Heart right ventricle (tissue), 16 donors: ENCODE measurements at places on chromosomes 7 and 10. TPM values are rescaled to one million over a fixed set of nuclear protein-coding genes. Genes with fewer than 3 reads are reported as not detected.

CASP2 gene
- 12.2 TPM for total RNA-seq

AGBL3 gene
- 2.6 TPM for total RNA-seq

FKBP6 gene
- not detected for total RNA-seq

GRCh38 chr10:90167174-90168064 is 466.0 kb downstream of the KIF20B start:
- no peaks in the 10 kb centered on the region for H3K4me1 ChIP-seq
- H3K27ac ChIP-seq: no peak overlapping the region
- no peak overlapping the region for H3K4me3 ChIP-seq
- DNase-seq: no peak

GRCh38 chr10:77604941-77605351 is 32.7 kb downstream of the KCNMA1 start:
- no peak overlapping the region for H3K27ac ChIP-seq
- no peak for DNase-seq
- no peak overlapping the region for H3K4me3 ChIP-seq
- no peaks in the 10 kb centered on the region for H3K36me3 ChIP-seq
- no peaks in the 10 kb centered on the region for H3K4me1 ChIP-seq

DNA sequence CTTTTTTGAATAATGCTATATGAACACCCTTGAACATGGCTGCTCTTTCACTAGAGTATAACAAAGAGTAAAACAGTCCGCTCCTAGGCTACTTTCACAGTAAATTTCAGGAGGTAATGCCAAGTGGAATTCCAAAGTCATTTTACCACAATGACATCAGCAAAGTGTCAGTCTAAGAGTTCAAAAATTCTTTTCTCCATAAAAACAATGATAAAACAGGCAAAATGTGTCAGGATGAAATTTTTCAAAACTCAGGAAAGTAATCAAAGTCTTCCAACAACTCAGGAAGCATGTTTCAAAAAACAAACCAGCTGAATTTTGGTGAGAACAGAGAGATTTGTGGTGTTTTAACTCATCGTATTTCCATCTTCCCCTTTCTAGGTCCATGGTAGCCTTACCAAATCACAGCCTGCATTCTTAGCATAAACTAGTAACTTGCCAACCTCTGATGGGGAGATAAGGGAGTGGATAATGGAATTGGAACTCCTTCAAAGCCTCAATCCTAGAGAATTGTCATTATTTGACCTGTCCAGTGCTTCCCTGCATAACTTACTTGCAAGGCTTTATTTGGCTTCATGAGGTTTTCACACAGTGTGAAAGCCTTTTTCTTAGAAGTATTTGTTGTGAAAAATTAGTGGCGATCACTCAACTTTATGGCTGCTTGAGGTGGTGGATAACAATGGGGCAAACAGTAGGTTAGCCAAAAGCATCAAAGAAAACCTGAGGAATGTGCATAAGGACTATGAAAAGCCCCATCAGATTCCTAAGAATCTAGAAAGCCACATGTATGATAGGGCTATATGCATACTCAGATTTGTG is 302.7 kb downstream of the HDAC9 start:
- no peaks in the 10 kb centered on the region for H3K27me3 ChIP-seq
- H3K4me3 ChIP-seq: no peak overlapping the region
- H3K4me1 ChIP-seq: no peaks in the 10 kb centered on the region
- H3K27ac ChIP-seq: no peak overlapping the region

GRCh38 chr10:19048891-19049290 is 290 bp downstream of the MALRD1 start:
- DNase-seq: no peak
- no peak overlapping the region for H3K27ac ChIP-seq
- no peak overlapping the region for H3K4me3 ChIP-seq
